ENCODE measurements at places on chromosomes 2 and 18.

DNA sequence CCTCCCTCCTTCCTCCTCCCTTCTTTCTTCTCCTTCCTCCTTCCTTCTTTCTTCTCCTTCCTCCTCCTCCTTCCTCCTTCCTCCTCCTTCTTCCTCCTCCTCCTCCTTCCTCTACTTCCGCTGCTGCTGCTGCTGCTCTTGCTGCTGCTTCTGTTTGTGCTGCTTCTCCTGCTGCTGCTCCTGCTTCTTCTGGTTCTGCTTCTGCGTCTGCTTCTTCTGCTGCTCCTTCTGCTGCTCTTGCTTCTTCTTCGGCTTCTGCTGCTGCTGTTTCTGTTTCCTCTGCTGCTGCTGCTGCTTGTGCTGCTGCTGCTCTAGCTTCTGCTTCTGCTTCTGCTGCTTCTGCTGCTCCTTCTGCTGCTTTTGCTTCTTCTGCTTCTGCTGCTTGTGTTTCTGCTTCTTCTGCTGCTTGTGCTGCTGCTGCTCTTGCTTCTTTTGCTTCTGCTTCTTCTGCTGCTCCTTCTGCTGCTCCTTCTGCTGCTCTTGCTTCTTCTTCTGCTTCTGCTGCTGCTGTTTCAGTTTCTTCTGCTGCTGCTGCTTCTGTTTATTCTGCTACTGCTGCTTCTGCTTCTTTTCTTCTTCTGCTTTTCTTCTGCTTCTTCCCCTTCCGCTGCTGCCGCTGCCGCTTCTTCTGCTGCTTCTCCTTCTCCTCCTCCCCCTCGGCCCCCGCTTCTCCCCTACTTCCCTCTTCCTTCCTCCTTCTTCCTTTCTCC, 8.6 kb downstream of the SNRNP27 start:
- DNase-seq: no peak

DNA sequence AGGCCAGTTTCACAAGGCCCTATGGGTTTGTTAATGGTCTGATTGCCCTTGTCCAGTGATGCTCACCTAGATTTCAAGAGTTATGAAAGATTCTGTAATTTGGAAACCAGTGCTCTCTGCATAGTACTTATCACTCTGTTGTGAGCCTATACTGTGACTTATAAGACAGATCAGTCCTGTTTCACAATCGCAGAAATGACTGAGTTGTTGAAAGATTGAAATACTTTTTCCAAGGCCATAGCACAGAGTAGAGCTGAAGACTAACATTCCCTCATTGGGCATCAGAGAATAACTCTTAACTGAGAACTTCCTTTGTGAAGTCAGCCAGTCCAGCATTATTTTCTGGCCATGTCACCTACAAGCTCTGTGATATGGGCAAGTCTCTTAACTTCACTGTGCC, 44.0 kb downstream of the CCDC85A start:
- DNase-seq: no peak

DNA sequence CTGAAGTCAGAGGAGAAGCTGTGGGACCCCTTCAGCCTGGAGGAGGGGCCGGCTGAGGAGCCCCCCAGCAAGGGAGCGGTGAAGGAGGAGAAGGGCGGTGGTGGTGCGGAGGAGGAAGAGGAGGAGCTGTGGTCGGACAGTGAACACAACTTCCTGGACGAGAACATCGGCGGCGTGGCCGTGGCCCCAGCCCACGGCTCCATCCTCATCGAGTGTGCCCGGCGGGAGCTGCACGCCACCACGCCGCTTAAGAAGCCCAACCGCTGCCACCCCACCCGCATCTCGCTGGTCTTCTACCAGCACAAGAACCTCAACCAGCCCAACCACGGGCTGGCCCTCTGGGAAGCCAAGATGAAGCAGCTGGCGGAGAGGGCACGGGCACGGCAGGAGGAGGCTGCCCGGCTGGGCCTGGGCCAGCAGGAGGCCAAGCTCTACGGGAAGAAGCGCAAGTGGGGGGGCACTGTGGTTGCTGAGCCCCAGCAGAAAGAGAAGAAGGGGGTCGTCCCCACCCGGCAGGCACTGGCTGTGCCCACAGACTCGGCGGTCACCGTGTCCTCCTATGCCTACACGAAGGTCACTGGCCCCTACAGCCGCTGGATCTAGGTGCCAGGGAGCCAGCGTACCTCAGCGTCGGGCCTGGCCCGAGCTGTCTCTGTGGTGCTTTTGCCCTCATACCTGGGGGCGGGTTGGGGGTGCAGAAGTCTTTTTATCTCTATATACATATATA, 46.0 kb downstream of the BOLA3 start:
- no peak for DNase-seq

DNA sequence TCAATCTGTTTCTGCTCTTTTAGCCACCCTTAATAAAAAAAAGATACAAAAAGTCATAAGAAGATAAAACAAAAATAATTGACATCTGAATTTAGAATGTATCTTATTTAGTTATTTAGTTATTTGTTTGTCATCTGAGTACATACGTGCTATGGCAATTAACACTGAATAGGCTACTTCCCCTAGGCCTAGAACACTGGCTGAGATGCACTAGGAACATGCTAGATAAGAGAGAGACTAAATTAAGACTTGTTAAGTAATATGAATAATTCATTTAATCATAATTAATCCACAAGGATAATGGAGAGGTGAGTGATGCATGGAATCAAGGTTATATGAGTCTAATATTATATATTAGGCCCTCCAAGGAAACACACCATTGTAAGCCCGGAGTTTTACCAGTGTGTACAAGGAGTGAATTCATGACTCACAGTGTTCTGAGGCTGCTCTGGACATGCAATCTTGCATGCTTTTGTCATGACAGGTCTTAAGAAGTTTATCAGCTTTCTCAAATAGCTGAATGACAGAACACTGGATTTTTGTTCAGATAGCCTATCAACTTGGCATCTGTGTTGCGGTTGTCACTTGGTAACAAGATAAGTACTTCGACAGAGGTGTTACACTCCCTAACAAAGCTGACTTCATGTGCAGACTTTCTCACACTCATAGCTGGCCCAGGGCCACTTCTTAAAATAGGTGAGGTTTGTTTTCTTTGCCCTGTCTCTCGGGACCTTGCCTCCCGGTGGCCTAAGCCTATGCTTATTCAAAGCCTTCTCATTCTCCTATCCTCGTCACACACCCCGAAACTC, 5.0 kb upstream of the SERPINB2 start:
- DNase-seq: no peak

DNA sequence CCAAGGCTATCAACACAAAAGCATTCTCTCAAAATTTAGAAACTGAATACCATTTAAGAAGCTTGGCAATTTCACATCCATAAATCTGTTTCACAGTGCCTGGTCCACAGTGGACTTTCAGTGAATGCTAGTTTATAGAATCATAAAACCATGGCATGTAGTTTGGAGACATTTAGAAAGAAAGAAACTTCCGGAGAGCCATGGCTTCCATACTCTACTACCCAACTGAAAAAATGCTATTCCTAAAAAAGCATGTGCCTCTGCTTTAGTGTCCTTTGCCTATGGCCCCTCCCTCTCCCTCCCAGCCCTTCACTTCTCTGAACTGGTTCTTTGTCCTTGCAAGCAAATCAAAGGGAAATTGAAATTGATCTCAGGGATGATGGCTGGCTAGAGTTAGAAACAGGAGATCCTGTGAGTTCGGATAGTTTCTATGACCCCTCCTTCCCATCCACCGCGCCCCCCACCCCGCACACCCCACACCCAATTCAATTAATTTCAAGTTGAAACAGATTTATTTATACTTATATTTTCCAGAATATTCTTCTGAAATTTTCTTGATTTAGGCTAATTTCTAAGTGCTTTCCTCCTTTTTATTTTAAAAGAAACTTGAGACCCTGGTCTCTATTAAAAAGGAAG, 248.3 kb downstream of the TRIB2 start:
- DNase-seq: no peak
